ENCODE measurements at places on chromosomes 6 and 20.

GRCh38 chr6:136007345-136007744, 155.8 kb downstream of the PDE7B start:
- DNase-seq: no peak

DNA sequence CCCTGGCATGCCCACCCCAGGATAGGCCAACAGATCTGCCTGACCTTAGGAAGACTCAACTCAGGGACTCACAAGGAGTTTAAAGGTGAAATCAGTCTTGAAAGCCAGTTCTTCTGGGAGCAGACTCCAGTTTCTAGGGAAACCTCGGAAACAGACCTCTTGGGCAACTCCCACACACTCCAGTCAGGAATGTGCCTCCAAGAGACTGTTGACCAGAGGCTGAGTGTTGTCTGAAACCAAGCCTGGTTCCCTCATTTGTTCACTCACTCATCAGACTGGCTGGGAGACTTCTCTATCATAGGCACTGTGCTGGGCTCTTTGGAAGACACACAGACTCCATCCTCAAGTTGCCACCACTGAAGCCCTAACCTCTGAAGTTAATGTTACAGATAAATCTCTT, 1.8 kb downstream of the TREM1 start:
- no peak for DNase-seq

DNA sequence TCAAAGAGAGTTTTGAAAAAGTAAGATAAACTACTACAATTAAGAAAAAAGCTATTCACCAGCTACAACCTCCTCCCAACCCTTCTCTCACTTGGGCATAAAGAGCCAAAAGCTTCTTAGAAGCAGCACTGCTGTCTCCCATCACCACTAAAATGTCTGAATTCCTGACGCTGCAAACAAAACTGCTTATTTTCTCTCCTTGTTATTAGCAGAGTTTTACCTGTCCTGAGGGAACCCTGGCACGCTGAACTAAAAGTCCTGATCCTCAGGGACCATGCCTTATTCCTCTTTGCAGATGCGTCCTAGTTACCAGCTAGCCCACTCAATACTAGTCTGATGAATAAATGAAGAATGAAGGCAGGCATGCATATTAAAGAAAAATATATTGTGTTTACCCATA, 1.1 kb downstream of the HACE1 start:
- no peak for DNase-seq

- DNase-seq: no peak
These were observed 21.8 kb upstream of the SRF start for GRCh38 chr6:43149265-43149664.

DNA sequence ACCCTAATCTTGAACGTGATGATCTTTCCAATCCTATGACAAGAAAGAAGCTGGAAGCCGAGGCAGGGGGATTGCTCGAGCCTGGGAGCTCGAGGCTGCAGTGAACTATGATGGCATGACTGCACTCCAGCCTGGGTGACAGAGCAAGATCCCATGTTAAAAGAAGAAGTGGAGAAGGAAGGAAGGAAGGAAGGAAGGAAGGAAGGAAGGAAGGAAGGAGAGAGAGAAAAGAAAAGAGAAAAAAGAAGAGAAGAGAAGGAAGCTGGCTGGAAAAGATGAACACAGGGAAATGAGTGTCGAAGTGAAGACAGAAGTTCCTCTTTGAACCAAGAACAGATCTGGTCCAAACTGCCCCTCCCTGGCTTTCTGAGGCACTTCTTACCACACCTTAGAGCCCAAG, 136.0 kb upstream of the PRND start:
- DNase-seq: no peak

DNA sequence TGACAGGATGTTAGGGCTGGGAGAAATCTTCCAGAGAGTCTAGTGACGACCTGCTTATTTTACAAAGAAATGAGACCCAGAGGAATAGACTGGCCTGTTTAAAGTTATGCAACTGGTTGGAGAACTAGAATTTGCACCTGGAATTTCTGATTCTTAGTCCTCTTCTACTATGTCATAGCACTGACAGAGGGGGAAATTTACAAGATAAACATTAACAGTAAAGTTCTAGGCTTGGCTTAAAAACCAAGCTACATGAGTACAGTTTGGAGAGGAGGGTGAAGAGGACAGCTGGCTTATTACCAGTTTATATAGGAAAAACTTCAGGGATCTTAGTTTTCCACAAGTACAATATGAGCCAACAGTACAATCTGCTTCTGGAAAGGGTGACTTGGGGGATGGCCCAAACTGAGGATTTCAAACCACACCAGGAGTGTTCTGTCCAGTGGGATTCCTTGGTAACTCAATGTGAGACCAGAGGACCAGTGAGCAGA, 269.6 kb downstream of the CD109 start:
- DNase-seq: no peak

DNA sequence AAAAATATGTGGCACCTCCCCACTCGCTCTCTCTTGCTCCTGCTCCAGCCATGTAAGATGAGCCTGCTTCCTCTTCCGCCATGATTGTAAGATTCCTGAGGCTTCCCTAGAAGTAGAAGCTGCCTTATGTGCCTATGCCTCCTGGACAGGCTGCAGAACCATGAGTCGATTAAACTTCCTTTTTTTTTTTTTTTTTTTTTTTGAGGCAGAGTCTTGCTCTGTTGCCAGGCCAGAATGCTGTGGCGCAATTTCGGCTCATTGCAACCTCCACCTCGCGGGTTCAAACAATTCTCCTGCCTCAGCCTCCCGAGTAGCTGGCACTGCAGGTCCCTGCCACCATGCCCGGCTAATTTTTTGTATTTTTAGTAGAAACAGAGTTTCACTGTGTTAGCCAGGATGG, 112.5 kb downstream of the FAM217A start:
- DNase-seq: no peak

DNA sequence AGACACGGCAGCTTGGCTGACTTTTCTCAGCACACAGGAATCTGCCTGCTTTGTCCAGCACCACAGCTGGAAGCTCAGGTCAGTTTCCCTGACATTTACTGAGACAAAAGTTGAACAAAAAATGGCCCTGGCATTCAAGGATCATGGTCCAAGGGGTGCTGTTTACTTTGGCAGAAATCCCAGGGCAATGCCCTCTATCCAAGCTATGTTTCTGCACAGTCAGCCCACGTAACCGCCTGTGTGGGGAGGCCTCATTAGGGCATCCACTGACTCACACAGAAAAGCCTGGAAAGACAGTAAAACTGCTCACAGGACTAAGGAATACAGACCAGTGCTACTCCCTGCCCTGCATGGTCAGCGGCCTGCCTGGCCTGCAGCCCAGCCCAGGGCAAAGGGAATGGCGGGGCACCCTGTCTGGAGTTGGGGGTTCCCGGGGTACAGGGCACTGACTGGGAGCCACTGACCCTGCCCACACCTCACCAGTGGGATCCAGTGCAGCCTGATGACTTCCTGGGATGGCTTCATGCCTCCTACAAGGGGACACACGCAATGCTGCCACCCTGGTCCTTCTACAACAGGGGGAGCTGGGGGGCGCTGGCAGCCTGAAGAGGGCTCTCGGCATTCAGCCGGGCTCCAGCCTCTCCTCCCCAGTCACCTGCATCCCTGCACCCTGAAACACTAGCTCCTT, 77.1 kb downstream of the NINL start:
- no peak for DNase-seq

DNA sequence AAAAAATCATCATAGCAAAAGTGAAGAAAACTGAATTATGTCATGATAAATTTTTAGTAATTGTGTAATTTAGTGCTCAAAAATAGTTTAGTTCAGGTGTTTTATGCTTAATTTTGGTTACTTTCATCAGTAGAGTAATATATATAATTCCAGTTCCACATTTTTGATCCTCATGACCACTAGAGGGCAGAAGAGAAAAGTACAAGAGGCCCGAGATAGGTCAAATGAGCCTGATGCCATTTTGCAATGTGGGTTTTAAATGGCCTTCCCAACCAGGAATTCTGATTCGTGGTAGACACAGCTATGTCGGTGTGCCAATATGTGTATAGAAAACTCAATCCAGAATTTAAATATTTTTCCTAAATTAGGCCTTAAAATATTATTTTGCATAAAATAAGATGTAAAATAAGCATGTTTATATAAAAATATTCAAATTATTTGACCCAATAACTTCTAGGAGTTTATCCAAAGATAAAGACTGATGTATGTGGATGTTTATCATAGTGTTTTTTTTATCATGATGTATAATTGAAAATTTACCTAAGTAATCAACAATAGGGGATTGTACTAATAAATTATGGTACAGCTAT, 159.7 kb upstream of the RPS6KA2 start:
- DNase-seq: peak; percentile 14

GRCh38 chr6:37239526-37239925, 18.0 kb upstream of the TBC1D22B start:
- no peak for DNase-seq

GRCh38 chr6:127439718-127440117, 19.5 kb downstream of the KIAA0408 start:
- DNase-seq: no peak

- DNase-seq: no peak
These were observed 54.2 kb downstream of the NCOA7 start for GRCh38 chr6:125844989-125845388.

DNA sequence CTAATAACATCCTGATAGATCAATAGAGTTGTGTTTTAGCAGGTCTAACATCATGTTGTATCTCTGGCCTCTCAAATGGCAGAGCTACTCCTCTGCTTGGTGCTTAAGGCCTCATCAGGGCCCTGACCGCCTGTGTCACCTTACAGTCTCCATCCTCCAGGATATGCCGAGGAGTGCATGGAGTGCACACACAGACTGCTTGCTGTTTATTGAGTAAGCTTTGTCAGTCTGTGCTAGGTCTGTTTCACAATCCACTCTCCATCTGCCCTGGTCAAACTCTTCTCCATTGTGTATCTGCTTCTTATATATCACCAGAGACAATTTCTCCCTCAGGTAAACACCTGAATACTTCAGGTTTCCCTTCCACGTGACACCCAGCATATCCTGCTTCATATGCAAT, 136.1 kb downstream of the SLC24A3 start:
- DNase-seq: no peak

- DNase-seq: no peak
These were observed 58.2 kb downstream of the NEDD9 start for GRCh38 chr6:11174242-11174611.

- DNase-seq: no peak
These were observed 214.3 kb downstream of the DLL1 start for GRCh38 chr6:170076466-170077165.

GRCh38 chr20:53829724-53830521, 236.3 kb upstream of the ZNF217 start:
- peak; percentile 39 for DNase-seq

- no peak for DNase-seq
These were observed 38.5 kb downstream of the RBM38 start for GRCh38 chr20:57429580-57430200.

GRCh38 chr6:39876826-39877225, 57.4 kb downstream of the MOCS1 start:
- DNase-seq: no peak

- DNase-seq: peak; percentile 59
These were observed 27.9 kb downstream of the UBD start for GRCh38 chr6:29531668-29532067.

- no peak for DNase-seq
These were observed 111.1 kb upstream of the DTNBP1 start for GRCh38 chr6:15773806-15774410.

Data from activated CD8-positive, alpha-beta T cell treated with anti-CD3 and anti-CD28 coated beads for 36 hours (primary cell).